ENCODE measurements at places on chromosomes 13 and 19.

- DNase-seq: no peak
Measured at GRCh38 chr13:49772828-49773227, 19.7 kb downstream of the KPNA3 start.

DNA sequence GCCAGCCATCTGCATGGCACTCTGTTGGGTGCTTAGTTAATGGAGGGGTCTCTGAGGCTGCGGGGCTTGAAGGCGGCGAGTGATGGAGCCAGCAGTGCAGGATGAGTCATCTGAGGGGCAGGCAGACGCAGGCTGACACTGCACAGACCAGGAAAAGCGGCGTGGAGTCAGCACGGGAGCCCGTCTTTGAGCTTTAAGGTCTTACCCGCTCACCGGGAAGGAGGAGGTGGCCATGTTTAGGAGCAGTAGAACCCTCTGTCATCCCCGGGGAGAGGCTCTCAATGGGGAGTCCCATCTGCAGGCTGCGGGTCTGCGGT lies 13.1 kb downstream of the NAXD start:
- DNase-seq: no peak

GRCh38 chr13:23753458-23753857 lies 135.7 kb downstream of the MIPEP start:
- DNase-seq: no peak

- no peak for DNase-seq
Measured at GRCh38 chr19:30087381-30088138, 145.5 kb downstream of the URI1 start.

GRCh38 chr19:18123819-18124218 lies 26.2 kb downstream of the MAST3 start:
- no peak for DNase-seq

- DNase-seq: no peak
Measured at GRCh38 chr19:55504252-55504603, 16.0 kb downstream of the SSC5D start.

DNA sequence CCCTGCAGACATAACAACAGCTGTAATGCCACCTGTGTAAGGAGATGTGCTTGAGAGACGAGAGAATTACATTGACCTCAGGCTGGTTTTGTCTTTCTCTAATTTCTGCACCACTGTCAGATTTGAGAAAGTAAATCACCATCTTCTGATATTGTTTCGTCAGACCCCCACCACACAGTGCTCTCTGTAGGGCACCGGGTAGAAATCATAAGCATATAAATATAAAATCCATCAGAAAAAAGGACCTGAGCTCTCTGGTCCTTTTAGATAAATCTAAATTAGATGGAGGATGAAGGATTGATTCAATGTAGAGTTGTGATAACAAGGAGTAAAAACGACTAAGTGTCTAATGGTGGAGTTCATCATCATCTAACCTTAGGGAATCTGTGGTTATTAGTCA lies 1981.0 kb upstream of the PRR20A start:
- DNase-seq: no peak

- DNase-seq: no peak
Measured at GRCh38 chr13:26412263-26412662, 145.2 kb upstream of the WASF3 start.

GRCh38 chr19:52993342-52994178 lies 20.2 kb upstream of the ERVV-1 start:
- peak; percentile 88 for DNase-seq

GRCh38 chr19:522726-523125 lies 8.8 kb upstream of the CDC34 start:
- DNase-seq: no peak

DNA sequence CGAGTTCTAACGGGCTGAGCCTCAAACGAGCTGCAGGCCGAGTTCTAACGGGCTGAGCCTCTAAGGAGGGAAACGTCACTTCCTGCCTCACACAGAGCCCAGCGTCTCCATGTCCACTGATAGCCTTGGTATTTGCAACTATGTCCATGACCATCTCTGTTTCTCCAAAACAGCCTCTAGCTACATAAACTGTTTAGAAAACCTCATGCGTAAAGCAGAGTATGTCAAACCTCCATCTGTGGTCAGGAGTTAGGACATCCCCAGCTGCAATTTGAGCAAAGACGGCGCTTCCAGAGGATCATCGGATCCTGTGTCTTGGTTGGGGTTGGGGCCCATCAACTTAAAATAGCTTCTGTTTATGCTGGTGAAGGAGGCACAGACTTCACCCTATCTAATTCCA lies 20.8 kb downstream of the RASA3 start:
- DNase-seq: peak; percentile 57

DNA sequence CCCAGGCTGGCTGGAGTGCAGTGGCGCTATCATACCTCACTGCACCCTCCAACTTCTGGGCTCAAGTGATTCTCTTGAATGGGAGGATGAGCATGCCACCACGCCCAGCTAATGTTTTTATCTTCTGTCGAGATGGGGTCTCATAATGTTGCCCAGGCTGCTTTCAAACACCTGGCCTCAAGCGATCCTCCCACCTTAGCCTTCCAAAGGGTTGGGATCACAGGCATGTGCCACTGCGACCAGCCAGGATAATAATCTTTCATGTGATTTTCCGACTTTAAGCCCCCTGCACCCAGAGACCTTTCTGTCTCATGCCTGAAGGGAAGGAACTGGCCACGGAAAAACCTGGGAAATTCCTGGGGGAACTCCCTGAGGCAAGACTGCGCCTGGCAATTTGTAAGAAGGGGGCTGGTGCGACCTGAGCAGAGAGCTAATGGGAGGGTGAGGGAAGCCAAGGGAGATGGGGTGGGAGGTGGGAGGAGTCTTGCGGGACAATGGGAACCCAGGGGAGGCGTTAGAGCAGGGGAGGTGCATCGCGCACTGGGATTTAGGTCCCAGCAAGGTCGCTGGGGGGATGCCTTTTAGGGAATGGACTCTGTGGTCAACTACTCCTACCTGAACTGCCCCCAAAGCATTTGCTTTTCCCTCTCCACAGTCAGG lies 1.2 kb upstream of the CCDC124 start:
- DNase-seq: peak; percentile 38

- DNase-seq: peak; percentile 91
Measured at GRCh38 chr19:47247308-47247990, 8.9 kb upstream of the CCDC9 start.

DNA sequence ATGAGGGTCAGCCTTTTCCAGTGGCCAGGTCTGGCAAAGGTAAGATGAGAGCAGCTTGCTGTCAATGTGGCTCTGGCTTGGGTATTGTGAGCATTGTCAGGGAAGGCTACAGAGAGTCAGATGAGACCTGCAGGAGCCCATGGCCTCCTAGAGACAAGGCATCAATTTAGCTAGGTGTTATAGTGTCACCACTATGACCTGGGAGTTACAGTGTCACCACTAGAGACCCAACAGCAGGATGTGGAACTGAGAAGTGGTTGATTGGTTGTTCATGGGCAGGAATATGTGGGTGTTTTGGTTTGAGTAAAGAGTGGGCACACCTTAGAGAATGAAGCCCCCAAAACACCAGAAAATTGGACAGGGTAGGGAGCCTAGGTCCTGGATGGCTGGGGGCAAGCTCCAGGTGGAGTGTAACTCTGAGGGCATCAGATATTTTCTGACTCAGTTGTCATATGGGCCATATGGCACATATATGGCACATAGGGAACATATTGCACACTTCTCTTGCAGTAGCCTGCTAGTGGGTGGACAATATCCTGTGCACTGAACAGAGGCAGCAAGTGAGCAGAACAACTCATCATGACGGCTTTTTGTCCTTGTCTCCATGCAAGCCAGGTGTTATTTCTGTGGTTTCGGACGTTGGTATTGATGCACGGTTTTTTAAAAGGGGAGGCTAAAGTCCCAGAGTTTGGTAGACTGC lies 46.3 kb upstream of the CEACAM21 start:
- DNase-seq: no peak

DNA sequence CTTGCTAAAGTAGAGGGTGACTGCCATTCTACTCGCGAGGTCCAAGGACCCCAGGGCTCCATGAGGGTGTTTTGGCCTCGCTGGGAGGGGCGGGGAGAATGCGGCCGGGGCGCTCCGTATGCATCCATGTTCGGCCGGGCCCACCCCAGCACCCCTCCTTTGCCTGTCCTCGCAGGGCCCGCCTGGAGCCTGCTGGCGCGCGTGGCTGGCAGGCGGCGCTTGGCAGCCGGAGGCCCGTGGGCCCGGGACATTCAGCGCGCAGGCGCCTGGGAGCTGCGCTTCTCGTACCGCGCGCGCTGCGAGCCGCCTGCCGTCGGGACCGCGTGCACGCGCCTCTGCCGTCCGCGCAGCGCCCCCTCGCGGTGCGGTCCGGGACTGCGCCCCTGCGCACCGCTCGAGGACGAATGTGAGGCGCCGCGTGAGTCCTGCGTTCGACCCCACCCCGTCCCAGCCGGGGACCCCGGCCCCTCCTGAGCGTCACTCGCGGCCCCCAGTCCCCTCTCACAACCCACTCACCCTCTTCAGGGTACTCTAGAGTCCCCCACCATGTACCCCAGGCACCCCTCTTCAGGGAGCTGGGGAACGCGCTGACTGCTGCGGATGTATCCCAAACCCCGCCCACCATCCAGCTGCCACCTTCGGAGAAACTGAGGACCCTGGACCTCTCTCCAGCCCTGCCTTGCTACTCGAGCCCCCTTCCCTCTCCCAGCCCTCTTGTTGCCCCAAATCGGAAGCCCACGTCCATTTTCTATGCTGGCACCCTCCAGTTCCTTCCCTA lies 4.1 kb downstream of the DLL3 start:
- DNase-seq: peak; percentile 89

GRCh38 chr19:13012690-13013608 lies 17.7 kb downstream of the NFIX start:
- peak; percentile 67 for DNase-seq

DNA sequence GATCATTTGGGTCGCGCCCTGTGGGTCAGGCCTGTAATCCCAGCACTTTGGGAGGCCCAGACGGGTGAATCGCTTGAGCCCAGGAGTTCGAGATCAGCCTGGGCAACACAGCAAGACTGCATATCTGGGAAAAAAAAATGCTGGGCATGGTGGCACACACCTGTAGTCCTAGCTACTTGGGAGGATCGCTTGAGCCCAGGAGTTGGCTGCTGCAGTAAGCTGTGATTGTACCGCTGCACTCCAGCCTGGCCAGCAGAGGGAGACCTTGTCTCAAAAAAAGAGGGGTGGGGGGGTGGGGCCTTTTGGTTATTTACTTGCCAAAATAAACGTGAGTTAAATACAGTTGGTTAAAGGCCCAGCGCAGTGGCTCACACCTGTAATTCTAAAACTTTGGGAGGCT lies 9.8 kb upstream of the ZNF544 start:
- DNase-seq: peak; percentile 70
